ENCODE measurements at places on chromosomes 2 and 18.
A peak's percentile ranks its signal among the peaks of the same experiment; 100 is the strongest.

DNA sequence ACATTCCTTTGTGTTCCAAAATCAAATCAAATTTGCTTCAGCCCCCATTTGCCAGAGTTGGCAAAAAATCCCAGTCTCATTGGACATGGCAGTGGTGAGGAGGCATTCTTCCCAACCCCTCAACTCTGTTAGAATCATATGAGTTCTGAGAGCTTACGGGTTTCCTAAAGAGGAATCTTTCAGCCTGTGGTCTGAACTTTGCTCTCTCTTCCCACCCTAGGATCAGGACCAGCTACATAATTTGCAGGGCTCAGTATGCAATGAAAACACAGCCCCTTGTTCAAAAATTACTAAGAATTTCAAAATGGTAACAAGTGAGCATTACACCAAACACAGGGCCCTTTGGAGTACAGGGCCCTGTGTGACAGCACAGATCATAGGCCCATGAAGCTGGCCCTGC is 47.1 kb upstream of the RMND5A start:
- no peaks in the 10 kb centered on the region for H3K36me3 ChIP-seq
- H3K27me3 ChIP-seq, result no peaks in the 10 kb centered on the region
- no peak overlapping the region for H3K27ac ChIP-seq
- H3K4me3 ChIP-seq, result no peak overlapping the region
- no peak for DNase-seq
- no peaks in the 10 kb centered on the region for H3K4me1 ChIP-seq

DNA sequence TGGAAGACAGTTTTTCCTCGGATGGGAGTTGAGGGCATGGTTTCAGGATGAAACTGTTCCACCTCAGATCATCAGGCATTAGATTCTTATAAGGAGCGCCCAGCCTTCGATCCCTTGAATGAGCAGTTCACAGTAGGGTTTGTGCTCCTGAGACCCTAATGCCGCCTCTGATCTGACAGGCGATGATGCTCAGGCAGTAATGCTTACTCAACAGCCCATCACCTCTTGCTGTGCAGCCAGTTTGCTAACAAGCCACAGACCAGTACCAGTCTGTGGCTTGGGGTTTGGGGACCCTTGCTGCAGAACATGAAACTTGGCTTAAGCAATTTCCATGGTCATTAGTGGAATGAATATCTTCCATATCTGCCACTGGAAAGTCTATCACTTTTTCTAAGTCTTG is 56.4 kb downstream of the GORASP2 start:
- H3K27ac ChIP-seq, result no peak overlapping the region
- H3K36me3 ChIP-seq, result no peaks in the 10 kb centered on the region
- no peak overlapping the region for H3K4me3 ChIP-seq
- no peaks in the 10 kb centered on the region for H3K27me3 ChIP-seq
- no peaks in the 10 kb centered on the region for H3K4me1 ChIP-seq

- H3K27ac ChIP-seq, result no peak overlapping the region
- no peaks in the 10 kb centered on the region for H3K27me3 ChIP-seq
Measured at GRCh38 chr2:62099523-62100175, 96.3 kb upstream of the B3GNT2 start.

- H3K27me3 ChIP-seq, result no peaks in the 10 kb centered on the region
- H3K4me1 ChIP-seq, result no peaks in the 10 kb centered on the region
- H3K27ac ChIP-seq, result no peak overlapping the region
- H3K4me3 ChIP-seq, result no peak overlapping the region
- no peaks in the 10 kb centered on the region for H3K36me3 ChIP-seq
Measured at GRCh38 chr2:211982162-211982561, 556.4 kb downstream of the ERBB4 start.

- no peaks in the 10 kb centered on the region for H3K36me3 ChIP-seq
- peak overlapping the region; percentile 100 for H3K4me3 ChIP-seq
- H3K27me3 ChIP-seq, result no peaks in the 10 kb centered on the region
- no peak for DNase-seq
- peaks cover 18% of the 10 kb centered on the region for H3K4me1 ChIP-seq
Measured at GRCh38 chr2:231780123-231780908, 766 bp downstream of the PDE6D start.

DNA sequence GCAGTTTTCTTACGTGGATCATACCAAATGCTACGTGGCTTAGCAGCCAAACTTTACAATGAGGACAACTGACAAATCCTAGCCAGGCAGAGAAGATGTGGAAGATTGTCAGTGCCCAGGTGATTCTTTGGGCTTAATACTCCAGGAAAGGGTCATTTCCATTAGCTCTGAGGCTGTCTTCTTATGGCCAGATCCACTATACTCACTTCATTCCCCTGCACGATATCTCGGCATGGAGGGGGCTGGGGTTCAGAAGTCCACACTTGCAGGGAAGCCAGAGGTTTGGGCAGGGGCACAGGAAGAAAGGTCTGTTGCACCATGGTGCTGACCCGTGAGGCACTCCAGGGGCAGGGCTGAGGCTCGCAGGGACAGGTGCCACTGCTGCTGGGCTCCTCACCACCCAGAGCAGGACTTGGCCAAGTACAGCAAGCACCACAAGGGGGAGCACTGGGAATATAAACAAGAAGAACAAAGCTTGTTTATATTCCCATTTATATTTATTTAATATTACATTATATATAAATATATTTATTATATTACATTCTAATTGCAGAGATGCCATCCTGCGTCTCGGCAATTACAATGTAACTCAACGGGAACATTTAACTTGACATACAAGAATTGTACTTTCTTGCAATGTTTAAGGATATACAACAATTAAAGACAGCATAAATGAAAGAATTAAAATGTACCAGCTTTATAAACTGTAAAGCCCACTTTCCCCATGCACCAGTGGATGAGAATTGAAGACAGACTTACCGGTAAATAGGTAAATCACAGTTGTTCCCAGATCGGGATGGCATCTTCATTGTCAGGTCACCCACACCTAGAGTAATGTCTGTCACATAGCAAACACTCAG is 27.2 kb downstream of the CLUL1 start:
- H3K4me3 ChIP-seq, result no peak overlapping the region
- no peaks in the 10 kb centered on the region for H3K4me1 ChIP-seq
- H3K27ac ChIP-seq, result no peak overlapping the region
- DNase-seq, result peak; percentile 39

DNA sequence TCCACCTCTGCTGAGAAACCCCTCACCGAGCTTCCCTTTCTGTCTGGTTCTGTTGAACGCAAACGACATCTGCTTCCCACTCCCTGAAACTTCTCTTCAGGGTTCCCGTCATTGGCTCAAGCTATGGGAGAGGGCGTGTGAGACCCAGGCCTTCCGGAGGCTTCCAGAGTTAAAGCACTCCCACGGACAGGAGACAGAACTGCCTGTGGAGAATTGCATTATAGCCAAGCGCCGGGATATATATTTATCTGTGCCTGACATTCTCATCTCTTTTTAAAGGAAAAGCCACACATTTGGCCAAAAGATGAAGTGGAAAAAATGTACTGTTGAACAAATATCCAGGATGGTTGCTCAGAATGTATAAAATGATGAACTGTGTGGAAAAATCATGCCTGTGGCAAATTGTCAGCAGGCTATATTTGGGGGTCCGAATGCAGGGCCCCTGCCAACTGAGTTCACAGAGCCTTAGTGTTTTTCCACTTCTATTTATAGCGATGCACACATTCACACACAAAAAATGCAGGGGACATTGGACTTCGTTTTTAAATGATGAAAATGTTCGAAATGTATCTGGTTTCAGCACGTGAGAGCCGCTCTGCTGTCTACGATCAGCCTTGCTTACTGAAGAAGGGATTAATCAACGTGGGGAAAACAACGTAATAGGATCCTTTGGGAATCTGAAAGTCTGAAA is 59.5 kb downstream of the E2F6 start:
- no peak overlapping the region for H3K27ac ChIP-seq
- no peak for DNase-seq
- H3K4me3 ChIP-seq, result no peak overlapping the region
- H3K36me3 ChIP-seq, result no peaks in the 10 kb centered on the region
- H3K27me3 ChIP-seq, result no peaks in the 10 kb centered on the region

Data from naive thymus-derived CD4-positive, alpha-beta T cell (primary cell).